ENCODE measurements at places on chromosomes 4 and X.
A peak's percentile ranks its signal among the peaks of the same experiment; 100 is the strongest.

DNA sequence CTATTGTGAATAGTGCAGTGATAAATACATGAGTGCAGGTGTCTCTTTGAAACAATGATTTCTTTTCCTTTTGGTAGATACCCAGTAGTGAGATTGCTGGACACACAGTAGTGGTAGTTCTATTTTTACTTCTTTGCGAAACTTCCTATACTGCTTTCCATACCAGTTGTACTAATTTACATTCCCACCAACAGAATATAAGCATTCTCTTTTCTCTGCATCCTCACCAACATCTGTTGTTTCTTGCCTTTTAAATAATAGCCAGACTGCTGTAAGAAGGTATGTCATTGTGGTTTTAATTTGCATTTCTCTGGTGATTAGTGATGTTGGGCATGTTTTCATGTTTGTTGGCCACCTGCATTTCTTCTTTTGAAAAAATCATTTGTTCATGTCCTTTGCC is 105.9 kb downstream of the COL4A6 start:
- no peak for DNase-seq

DNA sequence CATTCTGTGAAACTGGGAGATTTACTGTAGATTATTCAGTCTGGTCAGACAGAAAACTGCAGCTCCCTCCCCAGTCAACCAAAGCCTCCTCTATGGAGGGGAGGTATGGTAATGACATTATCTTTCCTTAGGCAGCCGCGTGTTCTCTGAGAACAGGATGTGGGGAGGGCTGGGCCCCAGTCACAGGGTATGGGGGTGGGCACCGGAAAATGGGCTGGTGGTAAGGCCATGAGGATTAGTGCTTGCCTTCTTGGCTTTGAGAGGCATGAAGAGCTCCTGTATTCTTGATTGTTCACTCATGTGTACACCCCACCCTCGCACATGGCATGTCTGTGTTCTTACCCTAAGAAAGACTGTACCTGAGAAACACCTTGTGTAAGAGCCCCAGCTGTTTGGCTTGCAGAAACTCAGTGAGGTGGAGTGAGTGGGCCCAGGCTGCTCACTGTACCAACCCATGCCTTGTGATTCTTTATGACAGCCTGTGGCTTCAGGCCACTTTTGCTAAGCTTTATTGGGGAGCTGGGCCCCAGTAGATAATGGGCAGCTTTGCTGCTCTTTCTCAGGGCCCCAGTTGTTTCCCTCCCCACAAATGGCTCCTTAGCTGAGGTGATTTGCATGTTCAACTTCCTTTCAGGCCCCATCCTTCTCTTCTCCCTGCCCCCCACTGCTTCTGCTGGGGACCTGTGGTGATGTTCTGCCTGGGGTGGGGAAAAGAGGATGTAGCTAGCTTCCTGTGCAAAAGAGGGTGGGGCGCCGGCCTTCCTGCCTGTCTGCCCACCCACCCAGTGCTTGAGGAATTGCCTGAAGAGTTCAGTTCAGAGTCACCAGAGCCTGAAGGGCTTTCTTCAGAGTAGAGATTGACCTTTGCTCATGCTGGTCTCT is 30.7 kb downstream of the MSN start:
- DNase-seq = peak; percentile 3

DNA sequence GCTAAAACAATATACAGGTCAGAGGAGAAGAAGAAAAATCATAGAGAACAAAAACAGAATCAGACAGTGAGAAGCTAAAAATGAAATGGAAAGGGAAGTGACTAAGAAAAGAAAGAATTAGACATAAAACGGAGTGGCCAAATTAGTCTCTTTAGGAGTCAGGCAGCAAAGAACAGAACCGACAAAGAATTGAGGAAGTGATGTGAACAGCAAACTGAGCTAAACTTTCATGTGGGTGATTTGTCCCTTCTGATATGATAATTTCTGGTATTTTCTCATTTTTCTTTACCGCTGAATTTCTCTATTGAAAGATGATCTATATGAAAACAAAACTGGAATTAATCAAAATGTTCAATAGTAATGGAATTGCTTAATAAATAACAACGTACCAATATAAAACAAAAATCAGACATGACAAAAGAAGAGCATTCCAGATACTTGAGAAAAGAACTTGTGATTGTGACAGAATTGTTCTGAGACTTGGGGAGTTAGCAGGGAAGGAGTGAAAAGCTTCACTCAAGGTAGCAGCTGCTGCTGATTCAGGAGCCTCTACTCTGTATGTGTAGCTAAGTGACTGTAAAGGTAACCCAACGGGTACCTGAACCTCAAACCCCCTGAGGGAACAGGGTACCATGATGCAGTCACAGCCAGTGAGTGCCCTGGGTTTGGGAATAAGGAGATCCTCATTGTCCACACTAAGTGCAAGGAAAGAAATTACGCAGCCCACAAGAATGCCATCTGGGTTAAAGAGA is 8.8 kb downstream of the TAPT1 start:
- DNase-seq = no peak

DNA sequence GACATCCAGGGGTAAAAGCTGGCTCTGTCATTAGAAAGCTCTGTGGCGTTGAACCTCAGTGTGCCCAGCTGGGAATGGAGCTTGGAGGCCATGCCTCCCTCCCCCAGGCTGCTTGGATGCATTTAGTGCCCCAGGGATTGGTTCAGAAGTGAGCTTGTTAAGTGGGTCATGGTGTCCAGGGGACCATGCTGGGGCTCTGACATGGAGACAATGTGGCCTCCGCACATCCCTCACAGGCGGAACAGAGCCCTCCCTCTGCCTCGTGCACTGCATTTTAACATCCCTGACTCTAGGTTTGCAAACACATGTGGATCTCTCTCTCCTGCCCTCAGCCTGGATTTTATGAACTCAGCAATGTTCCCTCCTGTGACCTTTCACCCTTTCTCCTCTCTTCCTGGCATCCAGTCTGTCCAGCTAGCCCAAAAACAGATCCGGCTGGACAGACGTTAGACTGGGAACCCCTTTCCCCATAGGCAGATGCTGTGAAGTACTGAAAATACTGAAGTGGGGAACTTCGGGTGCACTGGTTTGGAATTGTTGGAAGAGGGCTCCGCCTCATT is 81.5 kb downstream of the SORCS2 start:
- peak; percentile 36 for DNase-seq

- peak; percentile 25 for DNase-seq
Observed at GRCh38 chrX:49915361-49916222, 6.8 kb upstream of the CLCN5 start.

DNA sequence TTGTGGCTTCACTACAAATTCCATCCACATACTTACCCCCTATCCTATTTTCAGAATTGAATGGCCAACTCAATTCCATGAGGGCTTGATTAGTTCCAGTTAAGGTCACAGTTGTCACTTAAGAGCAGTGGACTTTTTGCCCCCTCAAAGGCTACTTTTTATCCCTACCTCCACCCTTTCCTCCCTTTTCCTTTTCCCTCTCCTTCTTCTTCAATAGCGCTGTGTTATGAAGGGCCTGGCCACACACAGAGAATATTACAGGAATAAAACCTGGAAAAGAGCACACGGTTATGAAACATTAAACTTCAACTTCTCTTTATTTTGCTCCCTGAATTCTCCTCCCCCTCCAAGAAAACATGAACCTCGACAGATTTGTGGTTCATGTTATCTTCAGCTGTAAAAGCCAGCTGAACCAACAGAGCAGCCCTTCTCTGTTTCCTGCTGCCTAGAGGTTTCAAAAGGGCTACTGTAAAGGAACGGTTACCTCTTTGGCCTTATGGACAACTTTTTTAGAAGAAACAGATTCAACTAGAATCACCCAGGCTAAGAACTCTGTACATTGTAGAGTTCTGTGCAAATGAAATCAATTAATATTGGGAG is 87.0 kb upstream of the RPL34 start:
- DNase-seq = no peak

DNA sequence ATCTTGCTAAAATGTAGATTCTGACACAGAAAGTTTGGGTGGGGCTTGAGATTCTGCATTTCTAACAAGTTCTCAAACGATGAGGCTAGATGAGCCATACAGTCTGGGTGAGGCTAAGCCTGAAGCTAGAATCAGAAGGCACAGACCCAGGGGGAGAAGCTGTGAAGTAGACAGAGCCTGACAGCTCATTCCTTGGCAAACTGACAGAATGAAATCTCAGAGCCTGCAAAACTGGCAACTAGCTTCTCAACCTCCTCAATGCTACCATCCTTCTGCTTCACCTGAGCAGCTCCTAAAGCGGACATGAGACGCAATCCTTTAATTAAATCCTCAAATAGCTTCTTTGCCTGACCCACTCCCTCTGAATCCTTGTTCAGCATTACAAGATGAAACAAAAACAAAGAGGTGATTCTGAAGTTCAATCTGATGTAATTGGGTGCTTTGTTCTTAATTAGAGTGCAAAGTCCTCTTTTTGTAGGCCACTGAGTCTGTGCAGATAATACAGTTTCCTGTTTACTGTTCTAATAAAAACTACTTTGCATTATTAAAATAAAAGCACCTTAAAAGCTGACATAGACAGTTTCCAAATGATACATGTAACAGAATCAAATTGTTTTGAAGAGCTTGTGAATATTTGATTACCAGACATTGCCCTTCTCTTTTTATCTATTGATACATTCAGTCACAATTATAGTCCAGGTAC is 71.0 kb upstream of the BMP2K start:
- DNase-seq = no peak

- no peak for DNase-seq
Observed at GRCh38 chrX:150879855-150880807, 18.3 kb downstream of the CD99L2 start.

DNA sequence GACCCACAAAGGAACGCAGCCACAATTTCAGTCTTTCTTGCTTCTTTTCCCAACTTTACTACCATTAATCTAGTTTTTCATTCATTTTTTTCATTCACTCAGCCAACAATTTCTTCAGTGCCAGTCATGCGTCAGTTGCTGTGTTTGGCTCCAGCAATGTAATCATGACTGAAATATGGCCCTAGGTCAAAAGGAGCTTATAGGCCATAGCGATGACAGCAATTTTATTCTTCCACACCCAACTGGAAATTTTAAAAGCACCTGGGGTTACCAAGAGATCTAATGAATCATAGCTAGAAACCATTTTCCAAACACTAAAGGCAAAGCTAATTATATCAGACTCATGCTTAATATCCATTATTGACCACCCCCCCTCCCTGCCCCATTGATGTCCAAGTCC is 29.8 kb upstream of the C1QTNF7 start:
- no peak for DNase-seq

DNA sequence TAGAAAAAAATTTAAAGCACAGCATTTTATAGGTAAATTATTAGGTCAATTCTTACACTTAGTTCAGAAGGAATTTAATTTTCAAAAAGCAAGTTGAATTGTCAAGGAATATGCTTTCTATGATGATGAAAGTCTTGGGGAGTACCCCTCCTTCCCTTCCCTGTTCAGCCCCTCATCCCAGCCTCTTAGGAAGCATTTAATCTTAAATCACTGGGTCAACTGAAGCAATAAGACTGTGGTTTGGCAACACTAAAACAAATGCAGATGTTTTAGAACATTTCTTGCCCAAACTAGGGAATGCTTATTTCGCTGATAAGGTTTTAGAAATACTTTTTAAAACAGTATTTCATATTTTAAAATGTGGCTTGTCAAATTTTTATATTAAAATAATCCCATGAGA is 19.1 kb upstream of the ARSJ start:
- no peak for DNase-seq

- no peak for DNase-seq
Observed at GRCh38 chr4:21896767-21897166, 51.8 kb downstream of the KCNIP4 start.

GRCh38 chr4:95524184-95524583 is 24.6 kb downstream of the UNC5C start:
- no peak for DNase-seq

DNA sequence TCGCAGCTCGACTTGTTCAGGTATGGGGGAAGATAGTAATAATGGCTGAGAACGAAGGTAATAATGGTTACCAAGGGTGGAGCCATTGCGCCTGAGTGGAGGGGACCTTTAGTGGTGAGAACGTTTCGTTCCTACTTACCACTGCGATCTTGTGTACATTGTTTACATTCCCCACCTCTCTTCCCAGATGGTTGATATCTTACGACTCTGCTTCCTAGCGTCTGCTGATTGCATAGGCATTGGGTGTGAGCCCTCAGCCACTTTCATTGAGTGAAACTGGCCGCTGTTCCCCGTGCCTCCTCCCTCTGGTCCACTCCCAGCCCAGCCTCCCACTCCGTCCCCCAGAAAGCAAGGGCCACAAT is 850 bp downstream of the IGBP1 start:
- no peak for DNase-seq

- no peak for DNase-seq
Observed at GRCh38 chr4:155600244-155600643, 66.4 kb upstream of the GUCY1A1 start.

DNA sequence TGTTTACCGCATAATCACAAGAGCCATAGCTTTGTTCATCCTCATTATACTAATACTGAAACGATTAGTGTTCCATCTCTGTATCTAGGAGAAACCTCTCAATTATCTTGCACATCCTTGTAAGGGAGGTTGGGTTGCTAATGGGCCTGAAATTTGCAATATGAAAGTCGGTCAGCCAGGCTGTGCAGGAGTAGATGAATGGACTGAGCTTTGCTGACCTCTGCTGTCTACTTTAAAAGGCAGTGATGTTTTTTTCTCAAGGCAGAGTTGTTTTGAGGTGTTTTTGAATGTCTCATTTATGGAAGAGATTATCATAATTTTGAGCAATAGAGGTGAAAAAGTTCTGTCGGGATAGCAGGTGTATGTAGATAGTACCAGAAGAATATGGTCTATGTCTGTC is 47.9 kb upstream of the LINC00632 start:
- DNase-seq = peak; percentile 8

DNA sequence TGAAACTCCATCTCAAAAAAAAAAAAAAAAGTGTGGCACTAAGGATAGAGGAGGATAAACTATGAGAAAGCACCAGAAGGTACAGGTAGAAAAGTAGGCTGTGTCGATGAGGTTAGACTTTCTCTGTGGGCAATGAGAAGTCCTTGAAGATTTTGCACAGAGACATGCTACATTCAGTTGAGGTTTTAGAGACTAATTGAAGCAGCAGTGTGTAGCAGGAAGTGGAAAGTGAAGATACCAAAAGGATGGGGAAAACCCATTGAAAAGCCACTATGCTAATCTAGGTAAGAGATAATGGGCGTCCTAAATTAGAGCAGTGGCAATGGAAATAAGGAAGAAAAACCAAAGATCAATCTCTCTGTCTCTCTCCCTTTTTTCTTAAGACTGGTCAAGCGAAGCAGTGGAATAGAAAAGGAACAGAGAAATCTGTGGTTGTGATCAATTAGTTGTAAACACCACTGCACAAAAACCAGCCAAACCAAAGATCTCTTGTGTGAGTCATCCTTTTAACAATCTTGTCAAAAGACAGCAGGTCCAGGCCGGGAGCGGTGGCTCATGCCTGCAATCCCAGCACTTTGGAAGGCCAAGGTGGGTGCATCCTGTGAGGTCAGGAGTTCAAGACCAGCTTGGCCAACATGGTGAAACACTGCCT is 3.5 kb downstream of the SPINK2 start:
- no peak for DNase-seq

DNA sequence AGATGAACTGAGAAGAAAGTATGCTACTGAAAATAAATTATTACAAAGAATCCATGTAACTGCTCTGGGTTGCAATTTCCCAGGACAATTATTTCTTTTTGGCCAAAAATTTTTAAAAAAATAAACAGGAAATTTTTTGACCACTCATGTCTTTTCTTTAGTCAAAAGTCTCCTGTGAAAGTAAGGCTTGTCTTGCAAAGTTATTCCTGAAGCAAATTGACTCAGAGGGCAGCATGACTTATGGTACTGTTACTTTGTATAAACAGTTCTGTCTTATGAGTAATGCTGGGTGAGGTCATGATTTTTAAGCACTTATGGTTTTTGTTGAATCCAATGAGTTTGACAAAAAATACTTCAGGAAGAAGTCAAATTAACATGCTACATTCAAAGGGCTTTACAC is 292.8 kb upstream of the ARSJ start:
- DNase-seq = no peak

GRCh38 chr4:33162122-33162521 is 2442.0 kb downstream of the PCDH7 start:
- no peak for DNase-seq
